Small intestine (tissue), 16 donors: ENCODE measurements at places on chromosomes 5 and 9. TPM values are rescaled to one million over a fixed set of nuclear protein-coding genes. Genes with fewer than 3 reads are reported as not detected.

The HK3 gene
- polyA plus RNA-seq: 1.1 TPM

The BARHL1 gene
- not detected for polyA plus RNA-seq

The HAVCR2 gene
- polyA plus RNA-seq: 3.0 TPM

The PITX1 gene
- polyA plus RNA-seq: 3.4 TPM

The SLC25A2 gene
- polyA plus RNA-seq: 0.15 TPM

The HACD4 gene
- 0.81 TPM for polyA plus RNA-seq

The CDKN2B-AS1 gene
- 8.4 TPM for polyA plus RNA-seq

The ISL1 gene
- 2.2 TPM for polyA plus RNA-seq
